ENCODE measurements at places on chromosomes 16 and 17.

- no peak for DNase-seq
Observed at GRCh38 chr16:86850670-86851069, 272.3 kb downstream of the FOXL1 start.

GRCh38 chr16:57613514-57613913, 14.9 kb upstream of the ADGRG1 start:
- DNase-seq = no peak

DNA sequence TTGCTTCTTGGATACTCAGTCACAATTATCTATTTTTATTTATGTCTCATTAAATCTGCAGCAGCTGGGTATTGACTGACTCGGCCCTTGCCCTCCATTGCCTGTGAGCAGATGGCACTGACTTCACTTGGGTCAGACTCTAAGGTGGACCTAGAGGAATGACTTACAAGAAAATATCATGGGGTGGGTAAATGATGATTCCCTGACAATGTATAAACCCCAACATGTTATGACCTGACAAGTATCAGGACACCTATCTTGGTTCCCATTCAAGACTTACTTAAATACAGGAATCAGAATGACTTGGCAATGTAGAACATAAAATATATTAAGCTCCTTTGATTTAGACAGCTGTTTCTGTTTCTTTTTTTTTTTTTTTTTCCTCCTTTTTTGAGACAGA, 953.5 kb downstream of the CDH11 start:
- no peak for DNase-seq

- DNase-seq = no peak
Observed at GRCh38 chr16:49581630-49582298, 208.2 kb downstream of the C16orf78 start.

- DNase-seq = no peak
Observed at GRCh38 chr17:40374821-40375498, 10.4 kb upstream of the GJD3 start.

- DNase-seq = no peak
Observed at GRCh38 chr16:2524339-2524938, 4.3 kb downstream of the AMDHD2 start.

DNA sequence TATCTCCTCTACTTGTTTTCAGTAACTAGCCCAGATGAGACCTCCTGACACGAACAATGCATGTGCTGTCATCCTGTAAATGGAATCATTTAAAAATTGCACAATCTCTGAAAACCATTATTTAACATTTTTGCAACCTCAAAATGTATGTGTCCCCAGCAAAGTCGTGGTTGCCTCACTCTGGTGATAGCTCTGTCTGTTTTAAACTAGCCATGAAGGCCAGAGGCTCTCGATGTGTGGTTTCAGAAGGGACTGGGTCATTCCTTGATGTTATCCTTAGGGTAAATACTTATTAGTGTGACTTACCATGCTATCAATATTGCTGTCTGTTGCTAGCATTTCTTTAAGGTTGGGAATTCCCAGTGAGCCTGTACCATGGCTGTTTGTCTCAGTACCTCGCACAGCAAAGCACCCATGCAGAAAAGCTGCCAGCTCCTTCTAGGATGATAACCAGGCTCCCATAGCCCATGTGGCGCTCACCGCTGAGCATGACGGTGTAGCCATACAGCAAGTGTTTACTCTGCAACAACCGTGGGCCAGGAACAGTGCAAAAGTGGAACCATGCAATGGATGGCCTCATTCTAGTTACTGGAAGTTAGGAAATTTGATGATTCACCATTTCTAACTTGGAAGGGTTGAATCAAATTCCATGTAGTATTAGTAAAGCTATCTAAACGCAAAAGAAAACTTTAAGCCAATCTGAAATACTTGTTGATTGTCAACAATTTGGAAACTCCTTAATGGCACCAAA, 2.9 kb upstream of the PGS1 start:
- DNase-seq = no peak

GRCh38 chr17:60522889-60523626, 3.0 kb downstream of the APPBP2 start:
- DNase-seq = no peak

- no peak for DNase-seq
Observed at GRCh38 chr16:75660321-75660720, 12.7 kb downstream of the TERF2IP start.

DNA sequence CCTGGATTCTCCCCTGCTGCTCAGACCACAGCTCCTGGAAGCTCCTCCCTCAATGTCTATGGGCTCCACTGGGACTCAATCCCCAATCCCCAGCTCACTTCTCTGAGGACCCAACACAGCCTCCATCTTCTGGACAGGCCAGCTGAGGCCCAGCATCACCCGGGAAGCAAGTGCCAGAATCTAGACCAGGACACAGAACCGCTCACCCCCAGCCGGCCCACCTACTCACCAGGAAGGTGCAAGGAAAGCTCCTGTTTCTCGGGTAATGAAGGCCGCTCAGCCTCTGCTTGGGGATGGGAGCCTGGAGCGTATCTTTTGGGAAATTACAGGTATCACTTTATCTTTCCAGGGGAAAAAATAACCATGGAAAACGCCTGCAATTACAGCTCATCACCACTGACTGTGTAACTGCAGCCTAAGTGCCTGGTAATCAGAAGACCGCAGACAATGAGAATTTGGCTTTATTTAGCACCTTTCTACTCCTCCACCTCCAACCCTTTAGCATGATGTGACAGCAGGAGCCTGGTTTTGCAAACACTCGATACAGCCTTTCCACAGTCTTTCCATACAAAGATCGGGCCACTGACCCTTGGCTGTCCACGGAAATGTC, 49.6 kb upstream of the RPL38 start:
- no peak for DNase-seq

DNA sequence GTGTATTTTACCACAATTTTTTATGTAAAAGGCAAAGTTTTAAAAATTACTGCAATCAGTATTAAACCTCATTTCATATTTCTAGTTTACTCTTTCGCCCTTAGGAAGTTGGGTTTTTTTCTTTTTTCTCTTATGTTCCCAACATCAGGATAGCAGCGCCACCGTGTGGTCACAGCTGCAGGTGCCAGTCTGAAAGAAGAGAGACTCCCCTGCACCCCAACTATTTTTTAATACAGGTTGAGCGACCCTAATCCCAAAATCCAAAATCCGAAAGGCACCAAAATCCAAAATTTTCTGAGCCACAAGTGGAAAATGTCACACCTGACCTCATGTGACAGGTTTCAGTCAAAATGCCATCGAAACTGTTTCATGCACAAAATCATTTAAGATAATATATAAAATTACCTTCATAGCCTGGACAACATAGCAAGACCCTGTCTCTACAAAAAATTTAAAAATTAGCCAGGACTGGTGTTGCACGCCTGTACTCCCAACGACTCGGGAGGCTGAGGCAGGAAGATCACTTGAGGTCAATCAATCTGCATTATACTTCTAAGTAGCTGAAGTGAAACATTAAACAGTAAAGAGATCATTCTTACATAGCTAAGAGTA, 21.8 kb upstream of the ASGR2 start:
- DNase-seq = peak; percentile 21

- no peak for DNase-seq
Observed at GRCh38 chr16:57947261-57947660, 23.7 kb downstream of the CNGB1 start.

DNA sequence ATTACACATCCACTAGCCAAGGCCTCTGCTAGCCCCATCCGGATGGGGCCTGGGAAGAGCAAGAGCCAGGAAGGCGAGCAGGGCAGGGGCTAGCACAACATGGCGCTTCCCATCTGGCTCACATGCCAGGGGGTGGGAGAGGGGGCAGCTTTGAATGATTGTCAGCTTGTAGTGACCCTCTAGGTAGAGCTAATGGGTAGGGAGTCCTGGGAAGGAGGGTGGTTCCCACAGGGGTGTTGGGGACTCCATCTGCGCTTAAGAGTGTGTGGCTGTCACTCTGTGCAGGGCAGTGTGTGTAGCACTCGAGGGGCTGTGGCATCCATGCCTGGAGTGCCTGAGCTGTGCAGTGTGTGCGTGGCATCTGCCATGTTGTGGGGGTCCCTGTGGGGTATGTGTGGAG, 24.5 kb downstream of the ARHGAP23 start:
- no peak for DNase-seq

- no peak for DNase-seq
Observed at GRCh38 chr17:28193241-28193640, 125.8 kb upstream of the TMEM97 start.

DNA sequence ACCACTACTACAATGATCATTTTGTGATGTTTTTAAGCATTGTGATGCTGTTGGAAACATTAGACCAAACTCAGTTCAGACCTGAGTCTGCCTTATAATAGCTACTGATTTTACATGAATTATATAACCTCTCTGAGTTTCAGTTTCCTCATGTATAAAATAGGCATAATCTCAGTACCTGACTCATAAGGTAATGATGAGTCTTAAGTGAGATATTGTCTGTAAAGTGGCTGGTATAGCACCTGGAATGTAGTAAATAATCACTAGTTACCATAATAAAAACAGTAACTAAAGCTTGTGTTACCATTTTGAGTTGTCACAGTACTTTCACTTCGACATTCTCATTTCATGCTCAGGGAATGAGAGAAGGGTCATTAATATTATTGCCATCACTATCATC, 381.5 kb upstream of the SALL1 start:
- no peak for DNase-seq

DNA sequence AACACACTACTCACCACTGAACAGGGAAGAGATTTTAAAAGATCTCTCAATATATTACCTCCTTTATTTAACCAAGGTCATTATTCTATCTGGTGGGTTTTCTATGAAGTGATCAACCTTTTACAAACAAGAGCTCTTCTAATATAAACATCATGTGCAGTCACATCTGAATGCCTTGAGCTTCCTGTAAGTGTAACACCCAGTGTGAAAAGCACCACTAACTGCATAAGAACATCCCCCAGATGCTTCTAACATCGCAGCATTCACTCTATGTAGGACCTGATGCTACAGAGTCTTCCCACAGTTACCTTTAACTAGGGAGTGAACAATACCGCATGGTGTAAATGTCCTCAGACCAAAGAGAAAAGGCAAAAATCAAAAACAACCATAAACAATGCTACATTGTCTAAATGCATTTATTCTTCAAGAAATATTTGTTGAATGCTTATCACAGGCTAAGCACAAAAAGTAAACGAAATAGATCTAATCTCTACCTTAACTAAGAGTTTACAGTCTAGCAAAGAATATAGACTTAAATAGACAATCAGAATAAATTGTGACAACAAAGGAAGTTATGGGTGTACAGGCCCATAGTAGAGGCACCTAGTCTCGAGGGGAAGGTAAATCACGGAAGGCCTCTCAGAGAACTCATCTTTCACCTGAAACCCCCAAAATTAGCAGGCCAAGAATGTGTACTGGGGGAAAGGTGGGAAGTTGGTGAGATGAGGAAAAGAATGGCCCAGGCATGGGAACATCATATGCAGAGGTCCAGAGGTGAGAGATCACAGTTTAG, 16.2 kb downstream of the SKAP1 start:
- no peak for DNase-seq

DNA sequence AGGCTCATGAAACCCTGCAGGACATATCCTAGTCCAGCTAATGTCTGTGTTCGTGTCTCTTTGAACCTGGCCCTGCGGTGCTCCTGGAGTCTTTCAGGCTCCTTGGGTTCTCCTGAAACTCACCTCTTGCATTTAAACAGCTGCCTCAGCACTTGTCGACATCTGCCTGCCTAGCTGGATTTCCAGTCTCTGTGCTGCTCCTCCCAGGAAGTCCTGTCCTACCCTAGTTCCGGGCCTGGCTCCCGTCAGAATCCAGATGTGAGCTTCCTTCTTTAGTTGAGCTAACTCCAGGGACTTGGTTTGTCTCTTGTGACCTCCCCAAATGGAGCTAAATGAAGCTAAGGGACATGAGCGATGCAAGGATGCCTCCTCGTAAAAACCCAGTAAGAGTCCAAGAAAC, 155.2 kb upstream of the PIRT start:
- DNase-seq = no peak

- DNase-seq = no peak
Observed at GRCh38 chr16:74046524-74046923, 250.1 kb upstream of the PSMD7 start.

- no peak for DNase-seq
Observed at GRCh38 chr17:50194934-50195865, 6.2 kb downstream of the COL1A1 start.

DNA sequence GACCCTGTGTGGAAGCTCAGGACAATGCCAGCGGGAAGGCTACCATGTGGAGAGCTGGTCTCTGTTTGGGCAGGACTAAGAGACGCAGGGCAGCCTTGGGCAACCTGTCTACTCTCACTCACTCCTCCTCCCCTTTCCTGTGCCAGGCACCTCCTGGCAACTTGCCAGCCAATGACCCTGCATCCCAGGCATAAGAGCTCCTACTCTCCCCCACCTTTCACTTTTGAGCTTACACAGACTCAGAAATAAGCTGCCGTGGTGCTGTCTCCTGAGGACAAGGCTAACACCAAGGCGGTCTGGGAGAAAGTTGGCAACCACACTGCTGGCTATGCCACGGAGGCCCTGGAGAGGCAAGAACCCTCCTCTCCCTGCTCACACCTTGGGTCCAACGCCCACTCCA, 2.6 kb downstream of the HBM start:
- no peak for DNase-seq

DNA sequence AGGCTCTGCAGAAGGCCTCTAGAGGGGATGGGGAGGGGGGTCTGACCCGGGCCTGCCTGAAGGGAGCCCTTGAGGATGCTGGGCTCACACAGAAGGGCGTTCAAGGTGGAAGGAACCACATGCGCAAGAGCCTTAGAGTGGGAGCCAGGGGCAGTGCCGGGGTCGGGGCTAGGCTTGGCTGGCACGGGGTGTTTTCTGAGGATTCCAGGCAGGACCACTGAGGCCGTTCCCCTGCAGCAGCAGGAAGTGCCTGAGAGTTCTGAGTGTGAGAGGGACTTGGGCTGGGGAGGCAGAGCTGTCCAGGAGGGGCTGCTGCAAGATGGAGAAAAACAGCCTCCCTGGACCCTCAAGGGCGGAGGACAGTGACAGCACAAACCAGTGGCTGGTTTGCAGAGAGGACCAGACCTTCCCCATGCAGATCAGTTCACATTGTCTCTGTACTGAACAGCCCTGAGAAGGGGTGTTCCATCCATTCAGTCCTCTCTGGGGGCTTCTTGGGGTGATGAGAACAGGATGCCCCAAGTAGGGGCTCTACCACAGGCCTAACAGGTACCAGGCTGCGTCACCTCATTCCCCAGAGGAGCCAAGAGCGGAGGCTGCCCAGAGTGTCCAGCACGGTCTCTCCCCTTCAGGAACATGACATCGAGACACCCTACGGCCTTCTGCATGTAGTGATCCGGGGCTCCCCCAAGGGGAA, 3.4 kb downstream of the NDRG4 start:
- DNase-seq = no peak

- DNase-seq = no peak
Observed at GRCh38 chr16:87064731-87065445, 252.3 kb downstream of the C16orf95 start.

GRCh38 chr16:2482708-2483534, 8.0 kb downstream of the TBC1D24 start:
- no peak for DNase-seq

DNA sequence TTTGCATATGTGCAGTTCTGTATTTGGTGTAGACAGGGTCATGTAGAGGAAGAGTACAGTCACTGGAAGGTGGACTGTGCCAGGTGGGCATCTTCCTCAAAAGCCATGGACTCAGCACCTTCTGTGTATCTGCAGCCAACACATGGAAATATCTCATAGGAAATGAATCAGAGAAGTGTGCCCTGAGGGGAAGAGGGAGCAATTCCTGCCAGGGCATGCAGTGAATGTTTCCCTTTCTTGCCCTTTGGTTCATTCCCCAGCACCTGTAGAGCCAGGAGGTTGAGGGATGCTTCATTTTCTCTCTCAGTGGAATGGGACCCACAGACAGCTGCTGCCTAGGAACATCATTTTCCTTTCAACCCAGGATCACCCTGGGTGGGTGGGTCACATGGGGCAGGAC, 146.1 kb upstream of the HSBP1 start:
- DNase-seq = no peak

Data from HFF-Myc (cell line).